Suprapubic skin (tissue), 4 donors: ENCODE measurements at places on chromosomes 13 and 19. TPM values are rescaled to one million over a fixed set of nuclear protein-coding genes. Genes with fewer than 3 reads are reported as not detected.

DNA sequence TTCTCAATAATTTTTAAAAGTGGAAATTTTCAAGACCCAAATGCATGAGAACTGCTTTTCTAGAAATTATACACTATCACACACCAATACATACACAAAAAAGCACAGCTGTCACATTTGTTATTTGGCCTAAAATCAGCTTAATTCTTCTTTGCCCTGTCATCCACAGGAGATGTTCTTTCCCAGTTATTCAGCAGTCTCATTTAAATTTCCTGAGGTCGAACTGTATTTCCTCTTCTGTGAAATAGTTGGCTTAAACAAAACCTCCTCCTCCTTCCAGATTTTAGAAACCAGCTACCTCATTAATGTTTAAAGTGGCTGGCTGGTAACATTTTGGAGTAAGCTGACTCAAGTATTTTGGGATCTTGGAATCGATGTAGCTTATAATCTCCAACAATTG lies 39.1 kb downstream of the SMAD9 start:
- no peak for DNase-seq

GRCh38 chr19:2385053-2385721 lies 25.1 kb downstream of the TMPRSS9 start:
- DNase-seq: no peak

GRCh38 chr13:31638577-31638976 lies 100.7 kb upstream of the RXFP2 start:
- DNase-seq: no peak

DNA sequence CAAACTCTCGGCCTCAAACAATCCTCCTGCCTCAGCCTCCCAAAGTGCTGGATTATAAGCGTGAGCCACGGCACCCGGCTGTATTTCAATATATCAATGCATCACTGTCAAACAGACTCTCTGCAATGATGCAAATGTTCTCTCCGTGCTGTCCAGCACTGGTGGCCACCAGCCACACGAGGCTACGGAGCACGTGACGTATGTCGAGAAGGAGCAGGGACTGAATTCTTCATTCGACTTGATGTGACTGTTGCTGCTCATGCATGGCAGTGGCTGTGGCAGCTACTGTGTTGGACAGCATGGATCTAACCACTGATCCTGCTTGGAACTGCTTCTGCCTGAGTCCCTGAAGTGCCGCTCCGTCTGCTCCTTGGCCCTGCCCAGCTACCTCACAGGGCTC lies 9.8 kb downstream of the LRRC4B start:
- no peak for DNase-seq

DNA sequence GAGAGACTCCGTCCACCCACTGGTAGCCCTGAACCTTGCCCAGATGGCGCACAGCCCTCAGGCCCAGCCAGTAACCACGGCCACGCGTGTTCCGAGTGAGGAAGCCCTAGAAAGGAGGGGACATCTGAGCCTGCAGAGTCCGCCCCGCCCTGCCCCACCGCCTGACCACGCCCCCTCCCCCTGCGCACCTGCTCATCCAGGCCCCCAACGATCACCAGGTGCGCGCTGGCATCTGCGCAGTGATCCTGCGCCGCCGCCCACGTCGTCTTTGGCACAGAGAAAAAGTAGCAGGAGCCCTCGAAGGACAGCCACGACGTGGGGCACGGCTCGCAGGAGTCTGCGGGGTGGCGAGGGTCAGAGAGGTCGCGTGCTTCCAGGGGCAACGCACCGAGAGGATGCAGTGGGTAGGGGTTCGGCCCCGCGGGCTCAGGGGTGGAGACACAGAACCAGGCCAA lies 2.1 kb downstream of the CLEC4G start:
- no peak for DNase-seq

GRCh38 chr13:97588993-97589392 lies 155.0 kb downstream of the RAP2A start:
- no peak for DNase-seq

DNA sequence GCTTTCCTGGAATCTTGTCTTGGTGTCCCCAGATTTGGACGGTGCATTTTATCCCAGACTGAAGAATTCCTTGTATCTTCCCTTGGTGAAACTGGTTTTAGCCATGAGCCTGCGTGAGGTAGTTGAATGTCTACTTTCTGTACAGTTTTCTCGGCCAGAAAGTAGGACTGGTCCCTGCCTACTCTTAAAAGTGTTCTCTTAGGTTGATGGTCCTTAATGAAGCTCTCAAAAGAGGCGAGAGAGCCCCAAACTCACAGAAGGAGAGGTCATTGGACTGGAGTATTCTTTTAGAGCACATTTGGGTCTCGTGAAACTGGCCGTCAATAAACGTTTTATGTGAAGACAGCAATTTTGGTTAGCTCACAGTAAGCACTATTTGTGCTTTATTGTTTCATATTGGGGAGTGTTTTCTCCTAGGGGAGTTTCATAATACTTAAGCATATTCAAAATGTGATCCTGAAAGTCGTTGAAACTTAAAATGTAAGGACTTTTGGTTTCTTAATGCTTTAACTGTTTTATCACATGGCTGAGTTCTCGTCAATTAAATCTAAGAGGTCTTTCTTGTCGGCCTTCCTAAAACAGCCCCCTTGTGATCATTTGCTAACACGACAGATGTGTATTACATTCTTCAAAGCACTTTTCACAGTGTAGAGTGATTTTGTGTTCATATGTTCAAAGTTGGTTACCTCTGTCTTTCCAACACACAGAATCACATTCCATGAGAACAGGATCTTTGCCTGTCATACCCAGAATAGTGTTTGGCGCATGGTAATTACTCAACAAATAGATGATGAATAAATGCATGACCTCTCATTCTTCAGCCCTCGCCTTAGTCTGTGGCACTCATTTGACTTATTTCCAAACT lies 889 bp downstream of the GTF2F2 start:
- DNase-seq: no peak

DNA sequence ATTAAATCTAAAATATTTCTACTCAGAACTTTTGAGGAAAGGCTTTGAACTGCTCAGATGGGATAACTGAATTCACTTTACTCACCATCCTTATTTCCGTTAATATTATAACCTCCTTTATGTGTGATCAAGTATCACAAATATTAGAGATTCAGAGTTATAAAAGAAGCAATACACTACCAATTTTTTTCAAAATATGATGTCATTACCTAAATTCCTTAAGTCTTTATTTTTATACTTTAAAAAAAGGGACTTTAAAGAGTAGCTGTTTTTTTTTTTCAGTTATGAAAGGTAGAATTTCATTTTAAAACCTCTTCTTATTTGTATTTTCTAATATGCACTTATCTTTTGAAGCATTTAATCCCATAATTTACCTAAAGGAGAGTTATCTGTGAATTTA lies 239.5 kb downstream of the DIAPH3 start:
- no peak for DNase-seq

- DNase-seq: no peak
These were observed 43.5 kb upstream of the TSC22D1 start for GRCh38 chr13:44619651-44620050.

DNA sequence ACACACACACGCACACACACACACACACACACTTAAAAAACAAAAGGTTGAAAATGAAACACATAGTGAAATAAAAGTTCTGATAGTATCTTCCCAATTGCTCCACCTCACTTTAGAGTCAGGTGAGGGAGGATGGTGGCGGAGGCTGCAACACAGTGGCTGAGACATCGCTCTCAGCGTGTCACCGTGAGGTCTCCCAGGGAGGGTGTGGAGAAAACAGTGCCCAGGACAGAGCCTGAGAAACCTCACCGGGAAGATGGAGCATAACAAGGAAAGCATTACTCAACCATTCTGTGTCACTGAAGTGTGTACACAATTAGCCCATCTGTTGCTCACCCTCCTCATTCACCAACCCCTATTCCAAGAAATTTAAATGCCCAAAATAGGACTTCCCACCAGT lies 111.4 kb upstream of the USP29 start:
- no peak for DNase-seq

DNA sequence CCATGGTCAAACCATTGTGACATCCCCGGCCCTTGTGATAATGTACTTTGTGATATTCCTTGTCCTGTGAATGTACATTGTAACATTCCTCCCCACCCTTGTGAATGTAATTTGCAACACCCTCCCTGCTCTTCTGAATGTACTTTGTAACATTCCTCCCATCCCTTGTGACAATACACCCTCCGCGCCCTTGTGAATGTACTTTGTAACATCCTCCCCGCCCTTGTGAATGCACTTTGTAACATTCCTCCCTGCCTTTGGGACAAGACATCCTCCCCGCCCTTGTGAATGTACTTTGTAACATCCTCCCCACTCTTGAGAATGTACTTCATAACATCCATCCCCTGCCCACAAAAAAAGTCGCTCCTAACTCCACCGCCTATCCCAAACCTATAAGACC lies 17.1 kb downstream of the ZNF846 start:
- DNase-seq: no peak

DNA sequence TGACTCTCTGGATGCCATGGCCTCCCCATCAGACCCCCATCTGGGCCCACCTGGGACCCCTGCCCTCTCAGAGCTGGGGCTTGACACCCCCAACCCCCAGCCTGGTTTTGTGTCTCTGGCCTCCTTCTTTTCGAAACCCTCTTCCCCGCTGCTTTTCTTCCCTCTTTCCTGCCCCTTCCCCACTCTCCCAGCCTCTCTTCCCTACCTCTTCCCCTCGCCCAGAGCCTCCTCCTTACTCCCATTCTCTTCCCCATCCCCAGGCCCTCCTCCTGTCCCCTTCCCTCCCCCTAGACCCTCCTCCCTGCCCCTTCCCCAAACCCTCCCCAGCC lies 2.1 kb downstream of the TNFSF9 start:
- DNase-seq: no peak

DNA sequence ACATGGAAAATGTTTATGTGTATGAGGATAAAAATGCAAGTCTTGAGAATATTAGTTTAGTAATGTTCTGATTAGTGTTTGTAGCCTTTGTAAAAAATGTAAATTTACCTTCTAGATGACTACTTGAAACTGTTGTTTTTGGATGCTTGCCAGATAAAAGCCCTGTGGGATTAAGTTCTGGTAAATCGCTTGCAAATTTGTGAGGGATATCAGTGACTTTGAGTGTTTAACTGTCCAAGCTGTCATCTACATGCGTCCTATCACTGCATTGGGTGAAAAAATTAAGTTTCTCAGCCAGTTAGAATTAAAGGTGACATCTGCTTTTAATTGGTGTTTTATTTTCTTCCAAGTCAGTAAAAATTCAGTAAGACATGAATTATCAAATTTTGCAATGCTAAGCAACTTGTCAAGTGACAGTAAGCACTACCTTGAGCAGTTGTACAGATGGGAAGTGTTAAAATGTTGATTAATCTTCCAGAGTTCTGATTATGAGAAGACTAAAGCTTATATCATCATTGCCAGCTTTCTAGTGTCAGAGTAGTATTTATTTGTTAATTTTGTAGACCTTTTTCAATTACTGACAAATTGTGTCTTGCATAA lies 88.0 kb downstream of the PCCA start:
- DNase-seq: no peak

DNA sequence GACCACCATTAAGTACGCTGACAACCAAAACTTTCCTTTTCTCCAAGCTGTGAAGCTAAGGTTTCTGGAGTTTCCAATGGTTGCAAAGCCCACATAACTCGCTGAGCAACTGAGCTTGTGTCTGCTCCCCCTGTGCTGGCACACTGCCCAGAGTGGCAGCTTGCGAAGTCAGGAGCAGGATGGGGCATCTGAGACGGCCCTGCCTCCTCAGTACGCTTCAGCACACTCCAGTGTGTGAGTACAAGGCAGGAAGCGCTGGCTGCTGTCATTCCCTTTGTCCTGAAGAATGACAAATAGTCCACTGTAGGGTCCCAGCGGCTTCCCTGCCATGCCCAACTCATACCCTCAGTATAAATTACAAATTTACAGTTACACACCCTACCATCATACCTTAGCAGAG lies 51.5 kb downstream of the SKA3 start:
- DNase-seq: no peak

DNA sequence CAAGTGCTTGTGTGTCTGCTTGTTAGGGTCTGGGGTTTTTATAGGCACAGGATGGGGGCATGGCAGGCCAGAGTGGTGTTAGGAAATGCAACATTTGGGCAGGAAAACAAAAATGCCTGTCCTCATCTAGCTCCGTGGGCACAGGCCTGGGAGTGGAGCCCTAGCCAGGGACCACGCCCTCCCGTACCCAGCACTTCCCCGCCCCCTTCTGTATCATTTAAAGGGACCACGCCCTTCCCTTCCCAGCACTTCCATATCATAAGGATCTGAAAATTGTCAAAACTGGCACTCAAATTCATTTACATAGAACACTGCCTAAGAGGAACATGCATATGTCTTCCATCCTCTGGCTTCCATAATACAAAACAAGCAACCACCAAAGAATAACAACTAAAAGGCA lies 185.8 kb downstream of the B3GLCT start:
- DNase-seq: no peak

- DNase-seq: no peak
These were observed 76.3 kb downstream of the PEG3 start for GRCh38 chr19:56764196-56764695.

- no peak for DNase-seq
These were observed 8.1 kb downstream of the LGALS7 start for GRCh38 chr19:38765214-38765613.

GRCh38 chr13:46396341-46396740 lies 9.3 kb upstream of the RUBCNL start:
- no peak for DNase-seq

- no peak for DNase-seq
These were observed 91.3 kb downstream of the USP12 start for GRCh38 chr13:27080018-27080948.

DNA sequence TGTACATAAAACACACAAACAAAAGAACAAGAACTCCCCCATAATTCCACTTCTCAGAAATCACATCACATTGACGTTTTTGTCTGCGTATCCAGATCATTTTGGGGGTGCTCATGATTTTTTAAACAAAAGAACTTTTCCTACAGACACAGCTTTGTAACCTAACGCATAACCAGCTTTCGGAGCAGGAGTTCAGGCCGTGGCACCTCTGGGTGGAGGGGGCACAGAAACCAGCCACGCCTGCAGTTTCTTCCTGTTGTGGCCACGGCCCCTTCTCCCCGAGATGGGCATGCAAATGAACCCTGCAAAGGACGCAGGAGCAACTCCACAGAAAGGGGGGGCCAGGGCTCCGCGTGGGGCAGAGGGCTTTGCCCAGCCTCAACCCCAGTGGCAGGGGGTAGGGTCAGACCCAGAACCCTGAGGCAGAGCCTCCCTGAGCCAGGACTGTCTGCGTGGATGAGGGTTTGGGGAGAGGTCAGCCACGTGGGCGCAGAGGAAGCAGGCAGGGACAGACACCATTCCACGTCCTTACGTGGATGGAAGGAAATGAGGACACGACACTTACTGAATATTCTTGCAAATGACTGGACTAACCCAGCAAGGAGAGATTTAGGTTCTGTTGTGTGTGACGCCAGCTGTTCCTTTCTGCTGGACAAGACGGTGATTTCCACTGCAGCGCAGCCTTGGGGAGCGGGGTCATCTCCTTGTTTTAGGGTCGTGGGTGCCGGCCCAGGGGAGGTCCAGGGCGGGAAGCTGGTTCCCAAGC lies 64.4 kb downstream of the RASA3 start:
- peak; percentile 65 for DNase-seq

Gene DNAAF3
- 0.48 TPM for total RNA-seq

Gene LILRB4
- total RNA-seq: 0.86 TPM

Gene IZUMO2
- total RNA-seq: not detected

Gene ZNF581
- 22.8 TPM for total RNA-seq

Gene IZUMO4
- 7.0 TPM for total RNA-seq
